ENCODE measurements at places on chromosomes 7 and 10.

DNA sequence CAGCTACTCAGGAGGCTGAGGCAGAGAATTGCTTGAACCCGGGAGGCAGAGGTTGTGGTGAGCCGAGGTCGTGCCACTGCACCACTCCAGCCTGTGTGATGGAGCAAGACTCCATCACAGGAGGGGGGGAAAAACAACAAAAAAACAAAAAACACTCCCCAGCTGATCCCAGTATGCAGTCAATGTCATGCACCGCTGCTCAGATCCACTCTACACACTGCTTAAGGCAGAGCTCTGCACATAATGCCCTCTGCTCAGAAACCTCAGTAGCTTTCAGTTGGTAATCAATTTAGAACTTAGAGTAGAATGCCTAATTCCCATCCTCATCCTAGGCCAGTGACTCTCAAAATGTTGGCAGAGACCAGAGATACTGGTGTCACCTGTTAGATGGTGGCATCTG is 43.9 kb downstream of the PDSS1 start:
- DNase-seq: no peak

GRCh38 chr10:85531706-85532105 is 834.9 kb downstream of the GRID1 start:
- DNase-seq: no peak

GRCh38 chr7:73968487-73968886 is 59.5 kb upstream of the ELN start:
- DNase-seq: no peak

DNA sequence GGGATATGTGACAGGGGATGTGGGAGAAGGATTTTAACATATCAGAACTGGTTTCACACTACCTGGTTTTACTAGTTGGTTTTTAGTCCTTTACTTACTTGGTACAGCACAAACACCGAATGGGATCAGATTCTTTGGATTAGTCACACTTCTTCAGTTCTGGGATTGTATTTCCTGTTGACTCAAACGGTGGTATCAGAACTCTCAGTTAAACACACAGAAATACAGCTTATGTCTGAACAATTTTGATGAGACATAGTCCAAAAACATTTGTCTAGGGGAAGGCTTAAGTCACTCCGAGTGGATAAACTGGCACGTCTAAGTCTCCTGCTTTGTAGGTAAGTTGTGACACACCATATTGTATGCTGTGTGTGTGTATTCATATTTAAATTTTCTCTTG is 480.5 kb downstream of the PHTF2 start:
- no peak for DNase-seq

DNA sequence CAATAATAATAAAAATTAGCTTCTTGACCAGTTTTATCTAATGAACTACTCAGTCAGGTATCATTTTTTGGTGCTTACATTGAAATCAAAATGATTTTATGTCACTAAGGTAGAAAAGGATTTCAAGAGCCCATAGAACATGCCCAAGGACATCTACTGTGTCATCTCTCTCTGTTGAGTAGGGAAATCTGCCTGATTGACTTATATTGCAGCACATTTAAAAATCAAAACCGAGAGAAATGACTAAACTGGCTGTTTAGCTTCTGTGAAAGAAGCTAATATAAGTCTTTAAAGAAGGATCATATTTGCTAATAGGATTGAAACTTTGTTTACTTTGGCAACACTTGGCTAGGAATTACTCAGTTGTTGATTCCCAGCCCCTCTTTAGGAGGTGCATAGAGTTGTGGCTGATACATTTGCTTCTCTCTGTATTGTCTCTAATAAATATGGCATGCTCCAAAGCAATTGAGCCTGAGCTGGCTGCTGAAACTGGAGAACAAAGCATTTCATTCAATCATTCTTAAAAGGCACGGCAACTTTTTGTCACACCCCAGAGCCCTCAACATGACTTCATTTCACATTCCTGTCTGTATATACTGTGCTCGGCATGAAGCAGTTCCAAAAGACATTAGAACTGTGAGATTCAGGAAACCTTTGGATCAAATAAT is 1096.9 kb upstream of the POT1 start:
- DNase-seq: no peak

GRCh38 chr10:102773986-102774385 is 30.2 kb downstream of the WBP1L start:
- no peak for DNase-seq

DNA sequence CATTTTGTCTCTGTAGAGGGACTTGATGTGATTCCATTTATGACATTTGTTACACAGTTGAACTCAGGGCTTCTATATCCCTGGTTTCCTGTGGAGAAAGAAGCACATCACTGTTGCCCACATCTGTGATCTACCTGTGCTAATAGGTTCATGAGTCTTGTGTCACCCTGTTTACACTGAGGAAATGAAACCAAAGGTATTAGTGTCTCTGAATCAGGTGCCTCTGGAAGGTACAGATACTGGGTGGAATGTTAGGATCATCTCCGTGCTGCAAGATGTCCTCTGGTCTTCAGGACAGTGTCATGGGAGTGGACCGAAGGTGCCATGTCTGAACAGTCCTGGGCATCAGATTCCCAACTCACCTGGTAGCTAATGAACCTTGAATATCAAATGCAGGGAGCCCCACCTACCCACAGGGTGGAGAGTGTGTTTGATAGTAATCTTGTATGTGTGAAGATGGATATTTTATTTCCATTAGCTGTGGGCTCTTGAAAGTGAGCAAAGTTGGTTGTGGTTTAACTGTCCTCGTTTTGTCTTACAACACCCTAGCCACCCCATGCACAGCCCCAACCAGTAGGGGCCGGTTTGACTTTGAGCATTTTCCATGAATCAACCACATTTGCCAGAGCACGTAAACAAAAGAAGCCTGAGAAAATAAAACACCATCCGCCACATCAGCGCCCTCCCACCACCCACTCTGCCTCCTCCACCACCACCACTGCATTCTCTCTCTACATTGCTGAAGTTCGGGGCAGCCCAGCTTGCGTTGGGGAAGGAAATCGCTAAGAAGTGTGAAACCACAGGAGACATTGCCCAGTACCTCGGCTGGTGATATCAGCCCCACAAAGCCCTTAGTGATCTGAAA is 40.7 kb downstream of the TARP start:
- peak; percentile 54 for DNase-seq

- DNase-seq: no peak
These were observed 4.3 kb downstream of the TMEM273 start for GRCh38 chr10:49183596-49184542.

DNA sequence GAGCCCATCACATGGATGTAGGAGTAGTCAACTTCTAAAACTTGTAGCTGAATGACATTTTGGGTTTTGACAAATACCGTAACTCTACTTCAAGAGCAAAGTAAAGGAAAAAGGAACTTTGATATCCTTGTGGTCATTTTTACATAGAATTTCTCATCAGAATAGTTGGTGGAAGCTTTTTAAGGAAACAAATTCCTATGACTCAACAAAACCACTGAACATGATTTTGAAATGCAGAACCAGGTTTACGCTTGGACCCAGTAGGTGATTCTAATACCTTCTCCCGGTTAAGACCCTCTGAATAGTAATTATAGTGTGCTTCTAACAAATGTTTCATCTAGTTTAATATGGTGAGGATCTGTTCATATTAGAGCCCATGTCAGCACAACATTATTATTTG is 307.8 kb downstream of the GPR37 start:
- DNase-seq: no peak

DNA sequence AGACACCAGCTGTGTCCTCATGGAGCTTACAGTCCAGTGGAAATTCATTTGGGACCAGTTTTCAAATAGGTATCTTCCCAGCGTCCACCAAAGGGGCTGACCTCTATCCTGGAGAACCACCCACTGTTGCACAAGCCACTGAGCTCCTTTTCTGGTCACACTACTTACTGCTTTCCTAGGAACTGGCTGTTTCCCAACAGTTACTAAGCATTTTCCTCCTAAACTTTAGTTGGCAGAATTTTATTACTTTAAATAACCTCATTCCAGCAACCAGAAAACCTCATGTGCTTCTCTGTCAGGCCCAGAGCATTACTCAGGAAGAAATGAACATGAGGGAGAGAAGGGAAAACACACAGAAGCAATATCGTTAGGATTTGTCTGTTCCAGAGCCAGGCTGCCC is 183.1 kb downstream of the GPAM start:
- DNase-seq: no peak

DNA sequence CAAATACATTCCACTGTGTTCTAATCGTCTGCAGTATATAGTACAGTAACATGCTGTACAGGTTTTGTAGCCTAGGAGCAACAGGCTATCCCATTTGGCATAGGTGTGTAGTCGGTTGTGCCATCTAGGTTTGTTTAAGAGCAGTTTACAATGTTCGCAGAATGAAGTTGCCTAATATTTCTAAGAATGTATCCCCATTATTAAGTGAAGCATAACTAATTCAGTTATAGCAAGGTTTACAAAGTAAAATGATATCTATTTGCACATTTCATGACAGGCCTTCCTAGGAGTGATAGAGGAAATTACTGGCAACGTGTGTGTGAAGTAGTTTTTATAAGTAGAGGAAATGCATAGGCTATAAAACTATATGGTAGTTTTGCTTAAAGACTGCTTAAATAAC is 4.0 kb downstream of the CREM start:
- no peak for DNase-seq

DNA sequence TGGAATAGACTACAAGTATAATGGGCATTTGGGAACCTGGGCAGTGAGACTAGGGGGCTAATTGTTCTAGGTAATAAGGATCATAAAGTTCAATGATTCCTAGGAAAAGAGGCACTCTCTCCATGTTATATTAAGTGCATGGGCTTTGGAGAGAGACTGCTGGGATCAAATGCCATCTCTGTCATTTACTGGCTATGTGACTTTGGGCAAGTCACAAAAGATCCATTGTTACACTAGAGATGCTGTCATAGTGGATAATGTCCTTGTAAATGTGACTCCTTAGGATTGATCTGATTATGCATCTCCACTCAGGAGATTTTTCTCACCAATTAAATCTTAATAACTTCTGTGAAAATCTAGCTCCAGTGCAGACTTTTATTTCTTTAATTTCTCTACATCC is 156.3 kb upstream of the CACNA2D1 start:
- no peak for DNase-seq

DNA sequence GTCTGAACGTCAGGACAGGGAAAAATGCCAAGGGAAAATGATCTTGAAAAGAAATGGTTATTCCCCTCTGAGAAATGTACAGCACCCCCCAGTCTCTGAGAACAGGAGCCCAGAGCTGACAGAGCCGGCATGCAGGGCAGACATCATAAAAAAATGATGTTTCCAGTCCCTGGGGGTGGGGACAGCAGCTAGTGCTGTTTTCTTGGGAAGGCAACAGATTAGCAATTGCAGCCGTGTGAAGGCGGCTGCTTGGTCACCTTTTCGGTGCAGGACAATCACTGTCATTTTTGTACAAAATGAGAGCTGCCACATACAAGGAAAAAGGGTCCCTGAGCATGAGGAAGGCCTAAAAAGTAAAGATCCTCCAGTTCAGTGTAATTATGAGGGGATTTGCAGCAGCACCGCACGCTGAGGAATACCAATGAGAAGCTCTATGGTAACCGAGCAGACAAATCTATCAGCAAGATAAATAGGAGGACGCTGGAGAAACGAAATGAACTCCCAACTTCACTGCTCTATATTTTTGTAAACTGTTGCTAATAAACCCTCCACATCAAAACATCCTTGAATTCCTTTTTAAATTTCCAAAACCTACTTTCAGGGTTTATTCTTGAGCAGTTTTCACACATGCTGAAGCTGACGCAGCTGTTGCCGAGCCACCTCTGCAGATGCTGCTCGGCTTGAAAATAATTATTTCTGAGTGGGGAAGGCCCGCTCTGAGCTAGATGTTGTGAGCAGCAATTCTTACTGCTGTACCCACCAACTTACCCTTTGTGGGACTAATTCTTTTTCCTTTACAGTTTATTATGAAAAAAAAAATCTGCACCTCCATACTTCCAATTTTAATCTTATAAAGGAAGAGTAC is 98.2 kb upstream of the NEBL start:
- no peak for DNase-seq

- DNase-seq: peak; percentile 15
These were observed at the start of gene KLF14 for GRCh38 chr7:130733931-130734814. KLF14 (minus strand) TSS chr7:130734207; CDS start chr7:130734033, 174 bp downstream.

GRCh38 chr7:116542618-116543017 is 17.8 kb downstream of the CAV1 start:
- DNase-seq: no peak

GRCh38 chr7:3154317-3154716 is 110.7 kb upstream of the CARD11 start:
- no peak for DNase-seq

DNA sequence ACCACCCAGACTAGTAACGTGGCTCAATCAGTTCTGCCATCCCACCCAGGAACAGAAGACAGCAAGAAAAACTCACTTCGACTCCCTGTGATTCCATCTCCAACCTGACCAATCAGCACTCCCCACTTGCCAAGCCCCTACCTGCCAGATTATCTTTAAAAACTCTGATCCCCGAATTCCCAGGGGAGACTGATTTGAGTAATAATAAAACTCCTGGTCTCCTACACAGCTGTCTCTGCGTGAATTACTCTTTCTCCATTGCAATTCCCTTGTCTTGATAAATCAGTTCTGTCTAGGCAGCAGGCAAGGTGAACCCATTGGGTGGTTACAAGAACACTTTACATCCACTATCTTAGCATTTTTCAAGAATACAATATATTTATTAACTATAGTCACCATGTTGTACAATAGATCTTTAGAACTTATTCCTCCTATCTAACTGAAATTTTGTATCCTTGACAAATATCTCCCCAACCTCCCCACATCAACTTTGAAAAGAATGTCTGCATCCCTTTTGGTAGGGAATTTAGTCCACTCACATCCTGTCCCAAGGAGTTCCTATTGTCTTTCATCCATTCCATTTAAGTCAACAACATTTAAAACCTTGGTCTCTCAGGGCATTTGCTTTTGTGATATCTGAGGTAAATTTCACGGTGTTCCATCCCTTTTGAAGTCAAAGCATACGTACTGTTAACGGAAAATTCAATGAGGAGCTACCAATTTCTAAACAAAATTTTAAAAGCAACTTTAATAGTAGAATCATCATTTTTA is 163.7 kb downstream of the MACC1 start:
- no peak for DNase-seq
